ENCODE measurements at places on chromosomes 4 and X.

- no peaks in the 10 kb centered on the region for H3K36me3 ChIP-seq
- no peak for DNase-seq
- H3K27me3 ChIP-seq, result no peaks in the 10 kb centered on the region
- peaks cover 10% of the 10 kb centered on the region for H3K4me1 ChIP-seq
- no peak overlapping the region for H3K27ac ChIP-seq
- H3K4me3 ChIP-seq, result no peak overlapping the region
These were observed 80.4 kb upstream of the BCOR start for GRCh38 chrX:40177942-40178715.

DNA sequence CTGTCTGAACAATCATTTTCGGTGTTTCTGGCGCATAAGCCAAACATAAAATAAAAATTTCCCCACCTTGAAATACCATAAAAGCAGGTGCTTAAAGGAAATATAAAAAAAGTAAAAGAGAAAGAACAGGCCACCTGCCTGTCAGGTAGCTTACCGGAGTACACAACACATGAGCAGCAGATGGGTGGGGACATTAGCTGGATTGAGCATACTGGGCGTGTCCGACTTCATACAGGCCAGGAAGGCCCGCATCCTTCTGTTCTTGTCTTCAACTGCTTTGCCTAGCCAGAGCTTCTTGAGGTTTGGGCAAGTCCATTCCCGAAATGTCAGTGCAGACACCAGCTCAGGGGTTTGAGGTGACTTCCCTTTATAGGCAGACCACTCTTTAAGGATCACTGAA lies 66.7 kb downstream of the FAM120C start:
- no peak for DNase-seq
- H3K4me1 ChIP-seq, result no peaks in the 10 kb centered on the region
- no peak overlapping the region for H3K4me3 ChIP-seq

DNA sequence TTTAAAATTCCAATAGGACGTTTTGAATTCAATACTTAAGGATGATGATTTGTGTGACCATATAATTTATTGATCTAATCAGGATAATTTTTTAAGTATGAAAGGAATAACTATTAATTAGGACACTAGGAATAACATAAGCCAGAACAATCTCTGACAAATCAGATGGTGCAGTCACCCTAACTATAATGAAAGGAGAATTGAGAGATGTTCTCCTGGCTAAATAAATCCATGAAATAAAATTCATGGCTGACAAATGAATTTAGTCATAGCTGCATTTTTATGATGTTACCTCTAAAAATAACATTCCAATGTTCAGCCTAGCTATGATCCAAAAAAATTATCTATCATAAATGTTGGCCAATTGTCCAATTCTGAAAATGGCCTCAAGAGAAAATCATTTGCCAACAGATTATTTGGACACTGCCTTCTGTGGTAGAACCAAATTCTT lies 190.6 kb upstream of the NEIL3 start:
- H3K27me3 ChIP-seq, result no peaks in the 10 kb centered on the region
- no peaks in the 10 kb centered on the region for H3K4me1 ChIP-seq
- no peak for DNase-seq
- no peak overlapping the region for H3K4me3 ChIP-seq

DNA sequence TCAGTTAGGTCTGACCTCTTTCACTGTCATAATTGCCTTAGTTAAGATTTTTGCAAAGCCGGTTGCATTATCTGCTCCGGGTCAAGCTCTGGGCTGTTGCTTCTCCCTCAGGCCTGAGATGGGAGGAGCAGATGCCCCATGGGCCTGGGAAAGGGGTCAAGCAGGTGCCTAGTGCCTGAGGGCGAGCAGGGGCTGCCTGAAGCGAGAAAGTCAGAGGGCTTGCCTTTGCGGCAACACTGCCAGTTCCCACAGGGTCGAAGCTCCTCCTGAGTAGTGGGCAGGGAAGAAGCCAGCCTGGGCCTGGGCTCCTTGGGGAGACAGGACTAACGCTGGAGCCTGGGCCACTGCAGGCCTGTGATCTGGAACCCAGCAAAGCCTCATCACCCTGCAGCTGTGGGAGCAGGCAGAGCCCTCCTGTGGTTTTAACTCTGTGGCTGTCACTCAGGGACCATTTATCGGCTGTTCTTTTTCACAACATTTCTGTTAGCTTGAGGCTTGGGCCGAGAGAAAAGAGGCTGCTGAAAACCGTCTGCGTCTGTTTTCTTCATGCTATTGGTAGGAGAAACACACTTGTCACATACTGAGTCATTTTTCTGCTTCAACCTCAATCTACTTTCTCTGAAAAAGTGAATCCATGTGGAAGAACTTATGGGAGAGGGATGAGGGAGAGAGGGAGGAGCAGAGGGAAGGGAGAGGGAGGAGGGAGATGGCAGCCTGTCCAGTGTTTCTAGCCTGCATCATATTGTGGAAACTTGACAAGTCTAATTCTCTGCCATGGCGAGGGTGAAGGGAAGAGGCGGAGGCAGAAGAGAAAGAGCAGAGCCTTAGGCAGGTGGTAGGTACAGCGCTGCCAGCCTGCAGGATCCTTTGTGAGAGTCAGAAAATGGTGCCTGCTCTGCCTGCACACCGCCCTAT lies 68.4 kb downstream of the RHOH start:
- no peak overlapping the region for H3K27ac ChIP-seq
- no peaks in the 10 kb centered on the region for H3K27me3 ChIP-seq
- H3K36me3 ChIP-seq, result no peaks in the 10 kb centered on the region

DNA sequence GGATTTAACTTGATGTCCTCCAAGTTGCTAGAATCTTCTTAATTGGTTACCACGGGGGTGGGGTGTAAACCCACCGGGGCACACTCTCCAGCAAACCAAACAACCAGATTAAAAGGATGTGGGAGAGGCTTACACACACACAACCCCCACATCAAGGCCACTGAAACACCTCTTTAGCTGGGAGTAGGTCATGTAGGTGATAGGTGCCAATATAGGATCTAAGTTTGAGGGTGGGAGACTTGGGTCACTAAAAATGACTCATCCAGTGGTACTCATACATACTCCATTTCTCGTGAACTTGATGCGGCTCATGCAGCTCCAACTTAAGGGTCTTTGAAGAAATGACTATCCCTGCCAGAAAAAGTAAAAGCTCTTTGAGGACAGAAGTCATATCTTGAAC lies 20.5 kb upstream of the CD40LG start:
- DNase-seq, result no peak
- no peaks in the 10 kb centered on the region for H3K36me3 ChIP-seq
- H3K27me3 ChIP-seq, result no peaks in the 10 kb centered on the region
- no peak overlapping the region for H3K4me3 ChIP-seq
- H3K4me1 ChIP-seq, result no peaks in the 10 kb centered on the region
- no peak overlapping the region for H3K27ac ChIP-seq

DNA sequence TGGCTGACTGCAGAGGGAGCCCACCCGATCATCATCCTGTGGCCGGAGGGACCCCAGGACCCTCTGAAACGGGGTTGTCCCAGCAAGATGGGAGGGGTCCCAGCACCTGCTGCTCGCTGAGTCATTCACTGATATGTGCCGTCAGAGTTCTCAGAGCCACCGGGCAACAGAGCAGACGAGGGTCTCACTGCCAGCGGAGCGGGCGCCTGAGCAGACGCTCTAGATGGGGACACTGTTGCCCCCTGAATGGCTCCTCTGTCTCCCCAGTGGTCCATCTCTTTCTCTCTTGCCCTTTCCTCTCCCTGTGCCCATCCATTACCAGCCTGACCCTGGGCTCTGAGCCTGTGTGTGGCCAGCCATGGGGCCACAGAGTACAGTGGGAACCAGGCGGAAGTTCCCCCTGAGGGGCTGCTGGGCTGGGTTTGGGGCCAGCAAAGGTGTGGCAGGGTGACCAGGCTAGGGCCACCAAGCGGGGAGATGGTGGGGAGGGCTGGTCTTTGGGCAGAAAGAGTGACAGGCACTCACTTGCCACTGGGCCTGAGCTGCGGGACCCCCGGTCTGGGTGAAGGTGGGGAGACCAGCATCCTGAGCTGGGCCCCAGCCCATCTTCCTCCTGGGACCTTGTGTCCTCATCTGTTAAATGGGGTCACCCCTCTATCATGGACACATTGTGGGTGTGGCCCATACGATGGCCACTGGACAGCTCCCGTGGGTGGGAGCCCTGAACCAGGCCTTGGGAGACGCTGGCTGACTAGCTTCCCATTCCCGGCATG lies 90.9 kb downstream of the HMX1 start:
- no peak for DNase-seq
- H3K4me1 ChIP-seq, result no peaks in the 10 kb centered on the region
- H3K4me3 ChIP-seq, result no peak overlapping the region
- no peaks in the 10 kb centered on the region for H3K27me3 ChIP-seq
- H3K27ac ChIP-seq, result no peak overlapping the region
- H3K36me3 ChIP-seq, result no peaks in the 10 kb centered on the region

GRCh38 chrX:155966876-155967275 lies 30.6 kb upstream of the IL9R start:
- H3K27me3 ChIP-seq, result no peaks in the 10 kb centered on the region
- H3K4me3 ChIP-seq, result no peak overlapping the region
- H3K27ac ChIP-seq, result no peak overlapping the region
- H3K36me3 ChIP-seq, result no peaks in the 10 kb centered on the region
- no peaks in the 10 kb centered on the region for H3K4me1 ChIP-seq

DNA sequence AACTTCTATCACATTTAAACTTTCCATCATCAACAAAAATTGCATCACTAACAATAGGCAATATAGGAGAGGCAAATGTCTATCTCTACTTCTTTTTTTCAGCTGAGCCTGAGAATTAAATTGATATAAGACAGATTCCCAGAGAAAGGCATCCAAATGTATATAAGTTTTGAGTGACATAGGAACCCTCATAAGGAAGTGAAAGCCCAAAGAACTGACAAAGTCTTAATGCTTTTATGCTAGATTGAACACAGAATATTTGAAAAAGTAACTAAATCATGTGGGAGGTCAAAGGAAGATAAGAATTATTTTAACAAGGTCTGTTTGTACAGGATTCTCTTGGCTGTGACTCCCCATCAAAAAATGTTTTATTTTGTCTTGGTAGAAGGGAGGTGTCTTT lies 714.9 kb downstream of the GRXCR1 start:
- no peaks in the 10 kb centered on the region for H3K4me1 ChIP-seq
- H3K4me3 ChIP-seq, result no peak overlapping the region
- no peak overlapping the region for H3K27ac ChIP-seq
- DNase-seq, result no peak
- H3K36me3 ChIP-seq, result no peaks in the 10 kb centered on the region
- no peaks in the 10 kb centered on the region for H3K27me3 ChIP-seq

- no peak overlapping the region for H3K4me3 ChIP-seq
- no peaks in the 10 kb centered on the region for H3K36me3 ChIP-seq
- DNase-seq, result no peak
- no peaks in the 10 kb centered on the region for H3K4me1 ChIP-seq
- no peaks in the 10 kb centered on the region for H3K27me3 ChIP-seq
These were observed 8.8 kb upstream of the CHRDL1 start for GRCh38 chrX:110804446-110804845.

DNA sequence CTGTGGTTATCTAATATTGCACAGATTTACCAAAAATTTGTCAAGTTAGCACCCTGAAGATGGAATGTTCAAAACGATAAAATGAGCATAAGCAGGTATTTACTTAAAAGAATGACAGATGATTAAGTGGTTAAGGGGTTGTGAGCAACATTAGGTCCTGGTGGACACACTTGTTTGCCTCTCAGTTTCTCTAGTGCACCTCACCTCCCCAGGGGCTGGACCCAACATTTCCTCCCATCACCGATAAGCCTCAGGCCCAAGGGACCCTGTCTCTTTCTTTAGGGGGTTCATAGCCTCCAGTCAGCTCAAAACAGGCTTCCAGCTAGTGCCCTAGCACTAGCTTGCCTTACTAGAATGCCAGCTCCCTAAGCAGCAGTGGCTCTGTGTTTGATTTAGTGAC lies 88.0 kb downstream of the ATP11C start:
- peaks cover 5% of the 10 kb centered on the region for H3K4me1 ChIP-seq
- H3K27ac ChIP-seq, result no peak overlapping the region
- DNase-seq, result no peak
- no peaks in the 10 kb centered on the region for H3K27me3 ChIP-seq

GRCh38 chr4:96784336-96784735 lies 944.4 kb downstream of the PDHA2 start:
- no peak overlapping the region for H3K4me3 ChIP-seq
- no peaks in the 10 kb centered on the region for H3K27me3 ChIP-seq
- H3K27ac ChIP-seq, result no peak overlapping the region

- no peaks in the 10 kb centered on the region for H3K4me1 ChIP-seq
- H3K36me3 ChIP-seq, result no peaks in the 10 kb centered on the region
- H3K4me3 ChIP-seq, result no peak overlapping the region
- H3K27me3 ChIP-seq, result peaks cover 19% of the 10 kb centered on the region
These were observed 38.1 kb downstream of the FGFRL1 start for GRCh38 chr4:1049591-1049905.

GRCh38 chr4:167274351-167274750 lies 40.1 kb upstream of the SPOCK3 start:
- no peaks in the 10 kb centered on the region for H3K36me3 ChIP-seq
- no peaks in the 10 kb centered on the region for H3K4me1 ChIP-seq
- H3K4me3 ChIP-seq, result no peak overlapping the region
- no peak overlapping the region for H3K27ac ChIP-seq

- no peaks in the 10 kb centered on the region for H3K27me3 ChIP-seq
- H3K27ac ChIP-seq, result no peak overlapping the region
- no peaks in the 10 kb centered on the region for H3K36me3 ChIP-seq
- no peak for DNase-seq
These were observed 77.2 kb downstream of the PDLIM5 start for GRCh38 chr4:94528792-94529451.

DNA sequence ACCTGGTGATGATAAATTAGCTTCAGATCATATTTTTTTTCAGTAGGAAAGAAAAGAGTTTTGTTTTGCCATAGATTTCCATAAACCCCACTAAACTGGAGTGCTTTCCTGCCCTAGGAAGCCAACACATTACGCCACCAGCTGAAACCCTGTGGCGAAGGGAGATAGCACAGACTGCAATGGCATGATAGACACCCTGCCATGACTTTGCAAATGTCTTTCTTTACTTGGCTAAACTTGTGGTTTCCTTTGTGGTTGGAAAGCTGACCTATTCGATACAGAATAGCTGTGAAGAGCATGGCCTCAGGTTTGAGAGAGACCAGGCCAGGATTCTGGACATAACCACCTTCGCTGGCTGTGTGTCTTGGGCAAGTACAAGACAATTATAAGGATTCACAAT lies 19.1 kb downstream of the MFAP3L start:
- no peaks in the 10 kb centered on the region for H3K27me3 ChIP-seq
- no peak overlapping the region for H3K27ac ChIP-seq
- no peaks in the 10 kb centered on the region for H3K4me1 ChIP-seq
- H3K36me3 ChIP-seq, result no peaks in the 10 kb centered on the region
- no peak for DNase-seq

- H3K27me3 ChIP-seq, result no peaks in the 10 kb centered on the region
- DNase-seq, result no peak
- no peaks in the 10 kb centered on the region for H3K36me3 ChIP-seq
- H3K27ac ChIP-seq, result no peak overlapping the region
These were observed 10.6 kb upstream of the HSD17B13 start for GRCh38 chr4:87333267-87333666.

GRCh38 chr4:42350611-42351182 lies 46.6 kb upstream of the SHISA3 start:
- H3K4me3 ChIP-seq, result no peak overlapping the region
- no peak overlapping the region for H3K27ac ChIP-seq
- no peaks in the 10 kb centered on the region for H3K36me3 ChIP-seq
- no peaks in the 10 kb centered on the region for H3K4me1 ChIP-seq
- no peak for DNase-seq

- no peak overlapping the region for H3K4me3 ChIP-seq
- H3K27ac ChIP-seq, result no peak overlapping the region
- no peak for DNase-seq
- H3K4me1 ChIP-seq, result no peaks in the 10 kb centered on the region
- no peaks in the 10 kb centered on the region for H3K27me3 ChIP-seq
These were observed 254.4 kb upstream of the CXXC4 start for GRCh38 chr4:104749062-104749461.

- H3K36me3 ChIP-seq, result no peaks in the 10 kb centered on the region
- no peak for DNase-seq
- H3K27ac ChIP-seq, result no peak overlapping the region
- no peak overlapping the region for H3K4me3 ChIP-seq
- H3K27me3 ChIP-seq, result no peaks in the 10 kb centered on the region
These were observed 97.0 kb upstream of the CCSER1 start for GRCh38 chr4:90030202-90030601.

All from H1 (cell line).